GM19239 (cell line): ENCODE measurements at places on chromosomes 2 and 18.

DNA sequence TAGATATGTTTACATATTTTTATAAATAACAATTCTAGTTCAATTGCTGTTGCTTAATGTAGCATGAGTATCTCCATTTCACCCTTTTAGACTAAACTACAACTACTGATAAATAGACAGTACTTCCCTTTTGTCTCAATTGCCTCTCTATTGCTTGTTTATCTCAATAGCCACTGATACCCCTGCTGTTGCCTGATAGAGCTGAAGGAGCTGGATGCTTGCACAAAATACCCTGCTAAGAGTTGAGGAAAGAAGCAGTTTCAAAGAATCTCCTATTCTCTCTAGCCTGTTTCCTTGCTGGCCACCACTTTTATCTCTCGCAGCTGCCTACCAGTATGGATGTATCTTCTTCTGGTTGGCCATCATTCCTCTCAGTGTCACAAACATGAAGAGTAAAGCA, 16.9 kb upstream of the ZNF804A start:
- DNase-seq, result no peak

DNA sequence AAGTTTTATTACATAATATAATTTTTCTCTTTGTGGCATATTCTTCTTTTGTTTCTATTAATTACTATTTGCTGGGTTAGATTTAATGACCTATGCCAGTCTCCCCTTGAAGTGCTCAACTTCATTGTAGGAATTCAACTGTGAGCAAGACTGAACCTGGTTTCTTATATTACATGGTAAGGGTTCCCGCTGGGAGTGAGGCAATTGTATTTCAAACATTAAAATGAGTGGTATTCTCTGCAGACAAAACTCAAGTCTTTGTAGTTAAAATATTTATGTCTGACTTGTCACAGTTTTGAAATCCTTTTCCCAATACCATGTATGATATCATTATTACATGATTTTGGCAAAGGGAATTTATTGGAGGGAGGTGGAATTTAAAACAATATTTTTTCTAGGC, 278.7 kb downstream of the GULP1 start:
- no peak for DNase-seq

- DNase-seq, result no peak
Observed at GRCh38 chr2:6052649-6053048, 360.5 kb downstream of the SOX11 start.

DNA sequence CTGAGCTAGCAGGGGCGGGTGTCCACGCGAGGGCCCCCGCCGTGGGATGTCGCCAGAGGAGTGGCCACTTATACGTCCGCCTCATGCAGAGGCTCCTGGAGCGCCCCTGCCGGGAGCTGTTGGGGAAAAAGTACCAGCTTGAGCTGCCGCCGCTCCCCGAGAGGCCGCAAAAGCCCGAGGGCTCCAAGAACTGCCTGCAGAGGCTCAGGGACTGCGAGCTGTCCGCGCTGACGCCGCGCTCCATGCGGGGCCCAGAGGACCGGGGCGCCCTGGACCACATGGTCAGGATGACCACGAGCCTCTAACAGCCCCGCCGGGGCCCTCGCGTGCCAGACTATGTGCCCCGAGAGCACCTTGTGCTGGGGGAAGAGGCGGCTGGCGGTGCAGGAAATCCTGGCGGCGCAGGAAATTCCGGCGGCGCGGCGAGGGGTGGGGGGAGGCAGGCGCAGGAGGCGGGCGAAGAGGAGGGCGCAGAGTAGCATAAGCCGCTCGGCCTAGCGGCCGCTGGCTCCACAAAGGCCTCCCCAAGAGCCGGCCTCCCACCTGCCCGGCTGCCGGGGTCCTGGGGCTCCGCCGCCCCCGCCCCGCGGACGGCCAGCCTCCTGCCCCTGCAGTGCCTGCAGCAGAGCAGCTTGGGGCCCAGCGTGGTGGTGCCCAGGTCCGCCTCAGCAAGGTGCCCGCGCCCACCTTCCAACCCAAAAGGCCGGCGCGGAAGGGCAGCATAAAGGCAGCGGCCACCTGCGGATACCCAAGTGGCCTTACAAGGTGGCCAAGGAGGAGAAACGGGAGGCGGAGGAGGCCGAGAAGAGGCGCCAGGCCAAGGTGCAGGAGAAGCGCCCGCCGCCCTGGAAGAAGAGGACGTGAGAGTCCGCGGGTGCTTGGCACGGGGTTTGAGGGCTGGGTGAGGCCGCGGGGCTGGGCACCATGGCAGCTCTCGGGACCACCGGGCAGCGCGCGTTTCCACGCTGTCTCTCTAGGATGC, 42.1 kb upstream of the TRIM43B start:
- DNase-seq, result peak; percentile 43

- DNase-seq, result no peak
Observed at GRCh38 chr2:9003366-9003615, 193 bp downstream of the MBOAT2 start.

GRCh38 chr18:74252039-74252395, 39.7 kb downstream of the CYB5A start:
- DNase-seq, result no peak

DNA sequence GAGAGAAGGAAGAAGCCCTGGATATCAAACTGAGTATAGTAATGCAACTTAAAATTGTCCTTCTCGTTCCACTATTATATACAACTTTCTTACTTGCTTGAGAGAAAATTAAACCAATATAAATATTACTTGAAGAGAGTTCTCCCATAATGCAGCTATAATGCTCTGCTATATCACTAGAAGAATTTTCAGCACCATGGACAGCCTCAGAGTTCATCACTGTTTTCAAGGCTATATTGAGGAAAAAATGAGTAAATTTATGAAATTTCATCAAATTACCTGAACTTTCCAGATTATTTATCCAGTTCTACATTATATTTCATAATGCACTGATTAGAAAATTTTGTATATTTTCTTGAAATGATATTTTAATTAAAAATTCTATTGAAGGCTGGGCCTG, 1053.5 kb upstream of the FAM98A start:
- no peak for DNase-seq

DNA sequence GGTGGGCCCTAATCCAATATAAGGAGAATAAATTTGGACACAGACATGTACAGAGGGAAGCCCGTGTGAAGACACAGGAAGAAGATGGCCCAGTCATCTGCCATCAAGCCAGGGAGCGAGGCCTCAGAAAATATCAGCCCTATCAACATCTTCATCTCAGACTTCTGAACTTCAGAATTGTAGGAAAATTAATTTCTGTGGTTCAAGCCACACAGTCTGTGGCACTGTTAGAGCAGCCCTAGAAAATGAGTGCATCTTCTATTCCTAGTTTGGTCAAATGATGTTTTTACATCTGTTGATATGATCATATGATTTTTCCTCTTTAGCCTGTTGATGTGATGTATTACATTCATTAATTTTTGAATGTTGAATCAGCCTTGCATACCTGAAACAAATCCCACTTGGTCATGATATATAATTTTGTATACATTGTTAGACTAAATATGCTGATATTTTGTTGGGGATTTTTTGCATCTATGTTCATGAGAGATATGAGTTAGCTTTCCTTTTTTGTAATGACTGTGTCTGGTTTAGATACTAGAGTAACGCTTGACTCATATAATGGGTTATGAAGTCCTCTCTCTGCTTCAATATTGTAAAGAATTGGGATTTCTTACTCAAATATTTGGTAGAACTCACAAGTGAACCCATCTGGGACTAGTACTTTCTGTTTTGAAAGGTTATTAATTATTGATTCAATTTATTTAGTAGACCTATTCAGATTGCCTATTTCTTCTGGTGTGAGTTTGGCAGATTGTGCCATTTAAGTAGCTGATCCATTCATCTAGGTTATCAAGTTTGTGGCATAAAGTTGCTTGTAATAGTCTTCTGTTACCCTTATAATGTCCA, 451.4 kb downstream of the EIPR1 start:
- no peak for DNase-seq

- no peak for DNase-seq
Observed at GRCh38 chr2:237486334-237486818, 675 bp upstream of the MLPH start.

DNA sequence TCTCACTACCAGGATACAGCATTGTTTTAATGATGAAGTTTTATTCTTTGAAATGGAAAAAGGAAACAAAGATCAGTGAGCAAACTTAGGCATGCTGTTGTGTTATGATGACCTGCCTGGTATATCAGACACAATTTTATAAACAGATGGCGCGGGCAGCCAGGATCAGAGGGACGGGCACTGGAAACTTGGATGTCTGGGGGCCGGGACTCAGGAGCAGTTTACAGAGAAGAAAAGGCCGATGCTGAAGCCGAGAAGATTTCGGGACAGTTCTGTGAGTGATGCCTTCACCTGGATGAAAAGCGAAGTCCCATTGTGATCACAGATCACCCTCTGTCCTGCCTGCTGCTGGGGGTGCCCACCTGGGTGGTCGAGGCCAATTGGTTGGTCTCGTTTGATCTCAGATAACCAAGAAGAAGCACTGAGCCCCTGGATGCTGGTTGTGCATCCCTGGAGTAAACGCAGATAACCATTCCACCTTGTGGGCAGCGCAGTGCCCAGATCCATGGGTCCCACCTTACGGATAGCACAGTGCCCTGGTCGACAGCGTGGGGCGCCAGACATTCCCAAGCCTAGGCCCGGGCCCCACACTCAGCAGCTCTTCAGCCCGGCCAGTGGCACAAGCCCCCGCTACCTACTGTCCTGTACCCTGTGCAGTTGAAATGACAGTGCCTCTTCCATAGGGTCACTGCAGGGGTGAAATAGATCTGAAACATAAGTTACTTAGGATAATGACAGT, 182.9 kb upstream of the TPO start:
- DNase-seq, result no peak

- no peak for DNase-seq
Observed at GRCh38 chr2:103739921-103740320, 978.1 kb downstream of the TMEM182 start.
